Left hindlimb (tissue), 1 donor: ENCODE measurements at places on chromosomes 7 and 10.

GRCh38 chr10:77404810-77405209 is 232.8 kb downstream of the KCNMA1 start:
- no peak for DNase-seq

DNA sequence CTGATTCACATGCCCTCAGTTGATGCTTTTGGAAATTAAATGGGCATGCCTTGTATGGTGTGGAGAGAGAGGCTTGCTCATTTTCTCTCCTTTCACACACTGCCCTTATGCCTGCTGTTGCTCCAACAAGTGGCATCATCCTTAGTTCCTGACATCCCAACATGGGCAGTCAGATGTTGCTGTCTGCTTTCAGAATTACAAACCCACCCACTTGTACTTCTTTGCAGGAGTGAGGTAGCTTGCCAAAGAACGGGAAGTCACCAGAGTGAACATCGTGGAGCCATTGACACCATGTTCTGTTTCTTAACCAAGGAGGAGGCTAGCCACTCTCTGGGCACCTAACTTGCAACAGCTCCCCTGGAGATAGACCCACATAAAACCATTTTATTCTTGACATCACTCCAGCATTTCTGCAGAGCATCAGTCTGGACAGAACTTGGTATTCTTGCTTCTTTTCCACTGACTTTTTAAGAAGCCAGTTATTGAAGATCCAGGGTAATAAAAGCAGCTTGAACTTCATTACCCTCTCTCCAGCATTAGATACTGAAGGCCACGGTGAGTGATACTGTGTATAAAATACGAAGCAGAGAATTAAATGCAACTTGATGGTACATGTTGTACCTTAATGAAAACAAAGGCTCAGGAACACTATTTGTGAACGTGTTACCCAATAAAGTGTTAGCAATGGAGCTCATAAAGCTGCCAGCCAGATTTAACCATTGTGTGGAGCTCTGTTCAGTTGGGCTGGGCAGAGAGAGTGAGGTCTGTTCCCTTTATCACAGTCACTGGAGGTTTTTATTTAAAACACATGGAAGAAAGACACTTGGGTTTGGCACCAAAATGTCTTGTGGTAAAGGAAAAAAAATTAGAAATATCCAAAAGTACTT is 195.8 kb upstream of the HABP2 start:
- no peak for DNase-seq

GRCh38 chr7:13874783-13875182 is 114.7 kb downstream of the ETV1 start:
- no peak for DNase-seq

DNA sequence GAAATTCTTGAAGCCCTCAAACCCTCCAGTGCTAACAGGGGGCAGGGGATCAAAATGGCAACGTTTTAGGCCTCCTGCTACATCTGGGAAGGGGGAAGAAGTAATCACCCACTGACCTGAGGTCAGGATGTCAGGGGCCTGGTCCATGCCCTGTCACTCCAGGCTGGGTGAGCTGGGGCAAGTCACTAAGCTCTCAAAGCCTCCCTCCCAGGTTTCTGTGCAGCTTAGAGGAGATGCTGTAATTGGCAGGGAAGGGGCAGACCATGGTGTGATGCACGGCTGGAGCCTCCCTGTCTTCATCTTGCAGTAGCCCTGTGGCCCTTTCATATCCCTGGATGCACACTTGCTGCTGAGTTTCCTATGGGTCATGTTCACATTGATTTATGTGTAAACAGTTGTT is 27.2 kb downstream of the LEP start:
- DNase-seq = no peak

DNA sequence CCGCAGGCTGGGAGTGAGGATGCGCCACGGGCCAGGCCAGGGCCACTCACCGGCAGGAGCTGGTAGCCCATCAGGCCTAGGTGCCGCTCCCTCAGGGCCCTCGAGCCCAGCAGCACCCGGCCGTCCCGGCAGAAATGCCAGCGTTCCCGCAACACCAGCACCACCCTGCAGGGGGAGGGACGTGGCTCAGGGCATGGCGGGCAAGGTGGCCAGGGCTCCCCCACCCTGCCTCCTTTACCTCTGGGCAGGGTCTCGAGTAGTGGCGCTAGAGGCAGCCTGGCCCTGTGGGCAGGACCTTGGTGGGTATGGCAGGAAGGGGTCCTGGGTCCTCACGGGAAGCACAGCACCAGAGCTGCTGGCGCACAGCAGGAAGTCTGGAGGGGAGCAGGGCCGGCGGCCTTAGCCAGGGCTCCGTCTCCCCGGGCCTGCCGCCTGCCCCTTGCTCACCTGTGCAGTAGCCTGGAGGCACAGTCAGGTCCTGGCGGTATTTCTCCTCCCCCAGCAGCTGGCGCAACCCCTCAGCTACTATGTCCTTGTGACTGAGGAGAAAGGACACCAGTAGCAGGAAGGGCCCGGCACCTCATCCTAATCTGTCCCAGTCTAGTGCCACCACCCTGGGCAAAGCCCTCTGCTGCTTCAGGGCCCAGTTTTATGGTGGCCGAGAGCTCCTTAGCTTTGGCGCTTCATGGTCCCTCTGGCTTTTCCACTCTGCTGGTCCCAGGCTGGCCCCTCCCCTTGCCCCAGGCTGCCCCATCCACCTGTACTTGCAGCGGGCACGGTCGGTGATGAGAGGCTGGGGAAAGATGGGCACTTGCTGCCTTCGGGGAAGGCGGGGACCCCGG is 3.5 kb downstream of the FASTK start:
- no peak for DNase-seq

DNA sequence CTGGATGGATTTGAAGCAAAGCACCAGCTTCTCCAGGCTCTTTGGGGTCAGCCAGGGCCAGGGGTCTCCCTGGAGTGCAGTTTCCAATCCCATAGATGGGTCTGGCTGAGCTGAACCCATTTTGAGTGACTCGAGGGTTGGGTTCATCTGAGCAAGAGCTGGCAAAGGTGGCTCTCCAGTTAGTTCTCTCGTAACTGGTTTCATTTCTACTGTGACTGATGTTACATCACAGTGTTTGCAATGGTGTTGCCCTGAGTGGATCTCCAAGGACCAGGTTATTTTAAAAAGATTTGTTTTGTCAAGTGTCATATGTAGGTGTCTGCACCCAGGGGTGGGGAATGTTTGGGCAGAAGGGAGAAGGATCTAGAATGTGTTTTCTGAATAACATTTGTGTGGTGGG is 14.2 kb downstream of the LEP start:
- DNase-seq = no peak

DNA sequence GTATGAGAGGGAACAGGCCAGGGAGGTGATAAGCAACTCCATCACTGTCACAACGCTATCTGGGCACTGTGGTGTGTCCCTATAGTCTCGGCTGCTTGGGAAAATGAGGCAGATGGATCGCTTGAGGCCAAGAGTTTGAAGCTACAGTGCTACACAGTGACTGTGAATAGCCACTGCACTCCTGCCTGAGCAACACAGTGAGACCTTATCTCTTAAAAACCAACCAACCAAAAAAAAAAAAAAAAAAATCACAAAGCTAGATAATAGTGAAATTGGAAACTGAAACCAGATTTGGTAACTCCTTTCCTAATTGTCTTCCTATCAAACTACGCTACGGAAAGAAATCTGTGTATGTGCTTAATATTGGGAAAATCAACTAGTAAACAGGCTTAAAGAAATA is 14.1 kb downstream of the MICU1 start:
- no peak for DNase-seq

DNA sequence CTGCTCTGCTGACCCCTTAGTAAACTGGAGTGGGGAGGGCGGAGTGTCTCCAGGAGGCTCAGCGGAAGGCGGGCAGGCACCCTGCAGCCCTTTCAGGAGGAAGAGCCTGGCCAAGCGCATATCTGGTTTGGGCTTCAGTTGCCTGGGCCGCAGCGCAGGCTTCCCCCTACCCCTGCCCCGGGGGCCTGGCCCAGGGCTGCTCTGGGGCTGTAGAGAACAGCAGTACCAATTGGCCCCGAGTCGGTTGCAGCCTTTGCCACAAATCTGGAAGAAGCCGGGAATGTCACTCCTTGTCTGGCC is 28.1 kb upstream of the JAKMIP3 start:
- no peak for DNase-seq

DNA sequence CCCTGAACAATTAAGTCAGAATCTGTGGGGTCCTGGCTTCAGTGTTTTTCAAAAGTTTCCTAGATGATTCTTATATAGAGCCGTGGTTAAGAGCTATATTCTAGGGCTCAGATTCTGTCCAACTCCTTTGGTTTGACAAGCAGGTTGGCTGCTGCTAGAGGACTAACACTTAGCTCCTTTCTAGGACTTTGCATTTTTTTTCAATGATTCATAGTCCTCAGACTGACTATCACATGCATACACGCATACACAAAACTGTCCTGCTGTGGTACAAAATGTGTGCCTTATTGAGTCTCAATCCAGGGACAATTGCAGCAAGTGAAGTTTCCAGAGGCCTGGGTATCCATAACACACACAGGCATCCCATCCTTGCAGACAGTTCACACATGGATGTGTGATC is 392.0 kb downstream of the NRG3 start:
- DNase-seq = no peak

DNA sequence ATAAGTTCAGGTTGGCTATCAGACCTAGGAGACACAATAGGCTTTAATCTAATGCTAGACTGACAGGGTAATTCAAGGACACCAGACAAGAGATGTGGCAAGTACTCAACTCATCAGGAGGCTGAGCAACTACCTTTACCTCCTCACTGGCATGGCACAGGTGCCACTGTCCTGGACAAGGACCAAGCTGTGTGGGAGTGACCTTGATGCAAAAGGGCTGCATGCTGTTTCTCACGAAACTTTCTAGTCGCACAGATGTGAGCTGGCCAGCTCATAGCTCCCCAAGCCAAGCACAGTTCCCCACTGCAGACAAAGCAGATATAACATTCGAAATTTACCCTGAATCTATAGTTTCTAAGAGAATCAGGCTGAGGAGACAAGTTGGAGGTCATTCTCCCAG is 207.6 kb upstream of the GHITM start:
- no peak for DNase-seq

- peak; percentile 37 for DNase-seq
Measured at GRCh38 chr10:75238182-75239095, 2.7 kb upstream of the COMTD1 start.

GRCh38 chr10:73494213-73494612 is 1.6 kb downstream of the PPP3CB start:
- DNase-seq = no peak

- DNase-seq = no peak
Measured at GRCh38 chr7:140249036-140249806, 72.4 kb upstream of the KDM7A start.
